ENCODE measurements at places on chromosomes 13 and 19.

GRCh38 chr13:78981913-78982312 is 323.0 kb upstream of the OBI1 start:
- DNase-seq: no peak

- DNase-seq: no peak
These were observed 410.1 kb upstream of the HTR2A start for GRCh38 chr13:47306991-47307390.

- DNase-seq: no peak
These were observed 6.2 kb downstream of the MRPL4 start for GRCh38 chr19:10258080-10258710.

DNA sequence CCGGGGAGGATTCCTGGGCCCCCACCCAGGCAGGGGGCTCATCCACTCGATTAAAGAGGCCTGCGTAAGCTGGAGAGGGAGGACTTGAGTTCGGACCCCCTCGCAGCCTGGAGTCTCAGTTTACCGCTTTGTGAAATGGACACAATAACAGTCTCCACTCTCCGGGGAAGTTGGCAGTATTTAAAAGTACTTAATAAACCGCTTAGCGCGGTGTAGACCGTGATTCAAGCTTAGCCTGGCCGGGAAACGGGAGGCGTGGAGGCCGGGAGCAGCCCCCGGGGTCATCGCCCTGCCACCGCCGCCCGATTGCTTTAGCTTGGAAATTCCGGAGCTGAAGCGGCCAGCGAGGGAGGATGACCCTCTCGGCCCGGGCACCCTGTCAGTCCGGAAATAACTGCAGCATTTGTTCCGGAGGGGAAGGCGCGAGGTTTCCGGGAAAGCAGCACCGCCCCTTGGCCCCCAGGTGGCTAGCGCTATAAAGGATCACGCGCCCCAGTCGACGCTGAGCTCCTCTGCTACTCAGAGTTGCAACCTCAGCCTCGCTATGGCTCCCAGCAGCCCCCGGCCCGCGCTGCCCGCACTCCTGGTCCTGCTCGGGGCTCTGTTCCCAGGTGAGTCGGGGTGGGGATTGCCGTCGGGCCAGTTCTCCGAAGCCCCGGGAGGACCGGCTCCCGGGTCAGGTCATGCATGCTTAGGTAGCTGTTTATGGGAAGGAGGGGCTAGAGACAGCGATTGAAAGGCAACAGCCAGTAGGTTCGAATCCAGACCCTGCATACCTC is at the start of gene ICAM1:
Gene ICAM1, plus strand, starts transcription at position 505 of the 779 bp plus-strand sequence. Its CDS starts 40 bp downstream, at position 545.
- no peak for DNase-seq

DNA sequence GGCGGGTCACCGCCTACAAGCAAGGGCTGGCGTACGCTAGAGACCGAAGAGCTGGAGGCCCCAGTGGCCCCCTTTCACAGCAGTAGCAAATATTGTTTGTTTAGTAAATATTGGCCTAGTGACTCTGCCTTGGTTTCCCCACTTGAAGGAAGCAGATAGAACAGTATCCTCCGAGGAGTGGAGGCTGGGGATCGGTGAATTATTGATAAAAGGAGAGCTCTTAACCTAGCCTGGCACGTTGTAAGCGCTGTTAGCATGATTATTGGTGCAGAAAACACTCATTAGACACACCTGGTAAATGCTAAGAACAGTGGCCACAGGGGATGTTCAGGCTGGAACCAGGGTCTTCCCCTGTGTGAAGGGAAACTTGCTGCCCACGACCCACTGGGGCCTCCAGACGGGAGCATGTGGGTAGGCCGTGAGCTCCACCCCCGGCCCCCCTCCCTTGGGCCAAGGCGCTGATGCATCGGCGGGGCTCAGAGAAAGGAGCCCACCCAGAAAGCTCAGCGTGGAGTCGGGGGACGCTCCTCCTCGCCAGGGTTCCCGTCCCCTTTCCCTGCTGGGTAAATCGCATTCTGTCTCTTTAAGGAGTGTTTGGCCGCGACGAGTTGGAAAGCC is 2.3 kb downstream of the IER2 start:
- no peak for DNase-seq

- no peak for DNase-seq
These were observed 497.7 kb downstream of the FGF9 start for GRCh38 chr13:22168437-22169190.

DNA sequence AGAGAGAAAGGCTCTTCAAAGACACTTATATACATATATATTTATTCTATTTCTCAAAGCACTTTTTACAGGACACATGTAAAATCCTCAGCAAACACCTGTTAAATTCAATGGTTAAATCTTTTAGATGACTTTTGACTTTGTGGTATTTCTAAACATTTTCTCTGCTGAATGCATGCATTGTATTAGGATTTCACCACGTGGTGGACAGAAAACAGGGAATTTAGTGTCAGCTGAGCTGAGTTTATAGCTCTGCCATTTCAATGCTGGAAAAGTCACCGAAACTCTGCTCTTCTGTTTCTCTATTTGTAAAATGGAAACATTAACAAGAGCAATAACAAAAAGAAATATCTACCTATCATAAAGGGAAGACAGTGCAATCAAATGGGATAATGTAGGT is 375.6 kb downstream of the ENOX1 start:
- DNase-seq: no peak

- DNase-seq: no peak
These were observed 10.5 kb upstream of the NTN5 start for GRCh38 chr19:48683349-48683748.

DNA sequence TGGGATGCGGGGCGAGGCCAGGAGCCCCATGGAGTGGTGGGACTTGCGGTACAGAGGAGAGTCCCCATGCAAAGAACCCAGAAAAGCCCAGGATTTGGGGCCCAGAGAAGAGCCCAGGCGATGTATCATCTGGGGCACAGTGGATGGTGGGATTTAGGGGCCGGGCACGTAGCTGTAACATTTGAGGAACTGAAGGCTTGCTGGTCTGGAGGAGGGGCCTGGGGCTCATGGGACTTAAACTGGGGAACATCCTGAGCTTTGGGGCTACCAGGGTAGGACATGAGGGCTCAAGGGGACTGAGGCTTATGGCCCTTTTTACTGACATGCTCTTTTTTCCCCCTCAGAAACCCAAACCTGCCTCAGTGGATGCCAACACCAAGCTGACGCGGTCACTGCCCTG is 13.5 kb downstream of the MED25 start:
- no peak for DNase-seq

DNA sequence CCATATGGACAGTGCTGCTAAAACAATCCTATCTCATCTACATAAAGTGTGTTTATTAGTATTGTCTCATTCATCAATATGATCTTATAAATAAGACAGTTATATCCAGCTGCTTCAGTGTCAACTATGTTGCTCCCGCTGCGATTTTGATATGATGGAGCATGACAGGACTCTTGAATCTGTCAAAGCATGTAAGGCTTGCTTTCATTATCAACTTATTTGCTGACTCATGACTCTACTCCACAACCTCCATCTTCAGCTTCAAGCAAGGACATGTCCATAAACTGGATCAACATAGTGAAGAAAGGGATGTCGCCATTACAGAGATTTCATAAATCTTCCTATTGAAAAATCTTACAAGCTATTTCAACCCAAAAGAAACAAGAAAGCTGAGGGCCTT is 2812.6 kb downstream of the PCDH9 start:
- DNase-seq: no peak

DNA sequence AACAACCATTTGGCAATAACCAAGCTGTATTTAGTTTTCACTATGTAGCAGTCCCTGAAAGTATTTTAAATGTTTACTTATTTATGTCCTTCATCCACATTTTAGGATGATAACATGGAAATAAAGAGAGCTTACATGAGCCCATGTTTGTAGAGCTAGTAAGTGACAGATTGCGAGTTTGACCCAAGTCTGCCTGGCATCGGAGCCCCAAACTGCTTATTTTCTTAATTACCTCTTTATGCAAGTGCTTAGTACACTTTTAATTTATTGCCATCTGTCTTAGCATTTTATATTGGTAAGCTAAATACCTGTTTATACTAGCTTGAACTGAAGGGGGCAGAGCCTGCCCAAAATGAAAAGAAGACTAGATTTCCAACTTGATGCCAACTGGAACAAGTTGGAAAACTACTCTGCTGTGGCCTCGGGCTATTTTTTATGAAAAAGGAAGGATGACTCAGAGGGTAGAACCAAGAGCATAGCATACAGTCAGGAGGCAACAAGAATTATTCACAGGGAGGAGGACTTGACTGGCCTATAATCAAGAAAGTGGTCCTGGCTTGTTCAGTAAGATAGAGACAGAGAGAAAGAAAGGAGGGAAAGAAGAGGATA is 150.2 kb downstream of the NDFIP2 start:
- no peak for DNase-seq

DNA sequence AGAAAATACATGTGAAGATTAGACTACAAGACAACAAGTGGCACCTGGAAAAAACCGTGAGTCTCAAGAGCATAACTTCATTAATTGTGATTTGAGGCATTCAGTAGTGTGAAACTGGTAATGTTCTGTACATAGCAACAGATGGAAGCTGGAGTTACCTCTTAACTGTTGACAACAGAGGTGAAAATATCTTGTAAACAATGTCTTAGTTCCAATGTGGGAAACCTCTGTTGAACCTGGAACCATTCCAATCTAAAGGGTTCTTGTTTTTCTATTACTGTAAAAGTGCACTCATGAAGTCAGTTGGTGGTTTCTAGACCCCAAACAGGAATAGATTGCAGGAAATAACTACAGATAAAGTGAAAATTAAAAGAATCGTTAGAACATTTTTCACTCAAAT is 728.4 kb downstream of the SLITRK1 start:
- DNase-seq: peak; percentile 69

GRCh38 chr13:23656637-23657371 is 86.6 kb downstream of the TNFRSF19 start:
- peak; percentile 41 for DNase-seq

DNA sequence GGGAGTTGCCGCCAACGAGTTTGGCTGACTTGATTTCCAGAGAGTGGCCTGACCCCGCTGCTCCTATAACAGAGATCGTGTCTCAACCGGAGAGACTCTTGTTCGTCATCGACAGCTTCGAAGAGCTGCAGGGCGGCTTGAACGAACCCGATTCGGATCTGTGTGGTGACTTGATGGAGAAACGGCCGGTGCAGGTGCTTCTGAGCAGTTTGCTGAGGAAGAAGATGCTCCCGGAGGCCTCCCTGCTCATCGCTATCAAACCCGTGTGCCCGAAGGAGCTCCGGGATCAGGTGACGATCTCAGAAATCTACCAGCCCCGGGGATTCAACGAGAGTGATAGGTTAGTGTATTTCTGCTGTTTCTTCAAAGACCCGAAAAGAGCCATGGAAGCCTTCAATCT is 21.6 kb downstream of the NLRP4 start:
- no peak for DNase-seq

- DNase-seq: no peak
These were observed 17.9 kb upstream of the CACTIN start for GRCh38 chr19:3644351-3645066.

DNA sequence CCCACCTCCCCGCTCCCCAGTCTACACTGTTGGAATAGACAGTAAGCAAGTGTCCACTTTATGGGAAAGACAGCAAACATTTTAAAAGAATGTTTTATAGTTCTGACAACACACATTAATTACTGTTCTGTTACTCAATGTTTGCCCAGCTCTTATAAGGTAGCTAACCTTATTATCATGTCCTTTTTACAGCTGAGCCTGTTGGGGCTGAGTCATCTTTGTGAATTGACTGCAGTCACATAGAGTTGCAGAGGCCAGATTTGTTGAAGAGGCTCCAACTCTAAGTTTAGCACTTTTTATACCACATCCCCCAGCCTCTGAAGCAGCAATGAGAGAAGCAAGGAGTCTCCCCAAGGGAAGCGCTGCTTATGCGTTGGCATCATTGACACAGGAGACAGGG is 76.2 kb downstream of the C13orf42 start:
- peak; percentile 38 for DNase-seq

DNA sequence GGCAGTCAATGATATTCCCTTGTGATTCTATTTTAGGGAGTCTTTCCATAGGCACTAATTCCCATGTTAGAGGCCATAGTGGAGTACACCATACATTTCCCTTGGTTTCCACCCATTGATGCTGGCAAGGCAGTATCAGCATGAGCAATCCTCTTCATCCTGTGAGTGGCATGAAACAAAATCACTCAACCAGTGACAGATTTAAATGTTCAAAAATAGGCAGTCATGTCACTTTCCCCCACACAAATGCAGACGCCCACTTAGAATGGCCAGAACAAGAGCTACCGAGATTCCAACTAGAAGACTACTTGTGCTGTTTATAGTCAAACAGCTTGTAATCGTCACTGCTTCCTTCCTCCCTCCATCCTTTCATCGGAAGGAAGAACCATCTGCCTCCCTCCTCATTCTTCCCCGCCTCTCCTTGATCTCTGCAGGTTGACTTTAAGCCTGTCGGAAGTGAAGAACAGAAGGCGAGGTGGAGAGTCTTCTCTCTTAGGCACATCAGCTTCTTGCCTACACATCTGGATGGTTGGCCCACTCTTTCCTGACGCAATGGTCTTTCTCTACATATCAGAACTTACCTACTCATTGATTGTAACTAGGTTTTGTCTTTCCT is 22.6 kb downstream of the RASL11A start:
- no peak for DNase-seq

GRCh38 chr19:13153569-13154240 is 3.5 kb downstream of the IER2 start:
- DNase-seq: no peak

DNA sequence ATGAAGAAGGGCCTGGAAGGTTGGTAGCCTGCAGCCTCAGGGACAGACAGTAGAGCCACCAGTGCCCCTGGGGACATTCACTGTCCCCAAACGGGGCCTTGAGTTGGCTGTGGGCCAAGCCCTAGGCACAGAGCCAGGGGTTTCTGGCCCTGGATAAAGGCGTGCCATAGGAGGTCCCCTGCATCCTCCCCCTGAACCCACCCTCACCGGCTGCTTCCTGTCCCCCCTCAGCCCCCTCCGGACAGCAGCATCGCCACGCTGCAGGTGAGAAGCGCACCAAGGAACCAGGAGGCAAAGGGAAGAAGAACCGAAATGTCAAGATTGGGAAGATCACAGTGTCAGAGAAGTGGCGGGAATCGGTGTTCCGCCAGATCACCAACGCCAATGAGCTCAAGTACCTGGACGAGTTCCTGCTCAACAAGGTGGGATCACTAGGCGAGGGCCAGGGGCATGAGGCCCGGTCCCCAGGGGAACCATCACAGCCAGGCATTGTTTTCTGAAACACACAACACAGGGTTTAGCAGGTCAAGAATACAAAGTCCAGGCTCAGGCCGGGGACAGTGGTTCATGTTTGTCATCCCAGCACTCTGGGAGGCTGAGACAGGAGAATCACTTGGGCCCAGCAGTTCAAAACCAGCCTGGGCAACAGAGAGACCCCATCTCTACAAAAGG is 14.6 kb upstream of the USE1 start:
- no peak for DNase-seq

DNA sequence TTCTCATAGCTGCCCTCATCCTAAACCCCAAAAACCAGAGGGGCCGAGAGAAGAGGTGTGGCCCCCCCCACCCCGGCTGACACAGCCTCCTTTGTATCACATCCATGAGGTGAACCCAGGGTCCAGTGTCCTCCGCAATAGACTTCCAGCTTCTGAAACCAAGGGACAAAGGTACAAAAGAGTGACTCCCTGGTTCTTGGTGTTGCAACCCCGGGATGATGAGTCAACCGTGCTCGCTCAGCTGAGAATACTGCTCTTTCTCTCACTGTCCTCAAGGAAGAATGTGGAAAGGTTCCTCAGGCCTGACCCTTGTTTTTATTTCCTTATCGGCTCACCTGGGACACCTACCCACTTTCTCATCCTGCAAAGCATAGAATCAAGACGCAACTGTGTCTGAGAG is 5.5 kb downstream of the SLC15A1 start:
- DNase-seq: no peak
